ENCODE measurements at places on chromosomes 7 and 10.

DNA sequence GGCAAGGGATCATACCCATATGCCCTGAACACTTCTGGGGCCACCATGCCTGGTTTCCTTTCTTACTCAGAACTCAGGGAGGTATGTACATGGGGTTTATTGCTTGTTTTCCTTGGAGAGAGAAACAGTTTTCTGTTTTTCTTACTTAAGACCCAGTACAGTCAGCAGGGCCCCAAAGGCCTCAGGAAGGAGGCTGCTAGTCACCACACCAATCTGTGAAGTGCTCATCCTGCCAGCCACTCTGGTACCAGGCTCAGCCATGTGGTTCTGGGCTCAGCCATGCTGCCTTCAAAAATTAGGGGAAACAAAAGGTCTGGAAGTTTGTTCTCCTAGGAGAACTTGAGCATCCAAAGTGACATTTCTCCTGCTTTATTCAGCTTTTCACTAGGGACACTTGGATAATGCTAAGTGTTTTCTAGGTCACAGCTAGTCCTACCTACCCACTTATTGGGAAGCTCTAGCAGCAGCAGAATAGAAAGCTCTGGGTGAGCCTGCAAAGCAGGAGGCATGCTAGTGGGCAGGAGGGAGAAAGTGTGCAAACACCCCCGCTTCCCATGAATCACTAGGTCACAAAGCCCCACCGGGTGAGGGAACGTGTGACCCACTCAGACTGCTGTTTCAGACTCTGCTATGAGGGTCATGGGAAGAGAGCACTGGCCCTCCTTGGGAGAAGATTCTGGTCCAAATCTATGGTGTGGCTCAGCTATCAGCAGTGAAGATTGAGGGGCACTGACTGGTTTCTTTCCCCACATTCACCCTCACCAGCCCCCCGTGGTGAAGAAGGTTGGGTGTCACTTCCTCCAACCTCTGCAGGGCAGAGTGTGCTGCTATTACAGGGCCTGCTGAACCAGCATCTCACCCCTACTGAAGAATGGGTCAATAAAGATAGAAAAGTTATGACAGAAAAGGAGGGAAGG, 23.9 kb downstream of the NUDCD3 start:
- no peak for DNase-seq

- DNase-seq = no peak
Measured at GRCh38 chr7:33590916-33591315, 314.4 kb upstream of the BMPER start.

DNA sequence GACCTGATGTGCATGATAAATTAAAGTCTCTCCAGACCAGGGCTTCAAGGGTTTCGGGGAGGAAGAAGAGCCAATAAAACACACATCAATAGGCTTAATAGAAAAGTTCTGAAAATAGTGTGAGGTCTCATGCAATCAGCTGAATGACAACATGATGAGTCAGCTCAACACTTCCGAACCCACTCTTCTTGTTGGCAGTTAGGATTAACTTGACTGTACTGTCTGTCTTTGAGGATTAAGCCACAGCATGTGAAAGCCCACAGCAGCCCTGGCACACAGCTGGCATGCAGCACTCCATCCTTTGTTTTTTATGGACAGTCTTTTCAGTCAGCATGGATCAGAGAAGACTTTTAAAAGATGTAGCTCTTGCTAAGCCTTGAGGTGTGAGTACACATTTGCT, 526.9 kb upstream of the VSTM2A start:
- no peak for DNase-seq

DNA sequence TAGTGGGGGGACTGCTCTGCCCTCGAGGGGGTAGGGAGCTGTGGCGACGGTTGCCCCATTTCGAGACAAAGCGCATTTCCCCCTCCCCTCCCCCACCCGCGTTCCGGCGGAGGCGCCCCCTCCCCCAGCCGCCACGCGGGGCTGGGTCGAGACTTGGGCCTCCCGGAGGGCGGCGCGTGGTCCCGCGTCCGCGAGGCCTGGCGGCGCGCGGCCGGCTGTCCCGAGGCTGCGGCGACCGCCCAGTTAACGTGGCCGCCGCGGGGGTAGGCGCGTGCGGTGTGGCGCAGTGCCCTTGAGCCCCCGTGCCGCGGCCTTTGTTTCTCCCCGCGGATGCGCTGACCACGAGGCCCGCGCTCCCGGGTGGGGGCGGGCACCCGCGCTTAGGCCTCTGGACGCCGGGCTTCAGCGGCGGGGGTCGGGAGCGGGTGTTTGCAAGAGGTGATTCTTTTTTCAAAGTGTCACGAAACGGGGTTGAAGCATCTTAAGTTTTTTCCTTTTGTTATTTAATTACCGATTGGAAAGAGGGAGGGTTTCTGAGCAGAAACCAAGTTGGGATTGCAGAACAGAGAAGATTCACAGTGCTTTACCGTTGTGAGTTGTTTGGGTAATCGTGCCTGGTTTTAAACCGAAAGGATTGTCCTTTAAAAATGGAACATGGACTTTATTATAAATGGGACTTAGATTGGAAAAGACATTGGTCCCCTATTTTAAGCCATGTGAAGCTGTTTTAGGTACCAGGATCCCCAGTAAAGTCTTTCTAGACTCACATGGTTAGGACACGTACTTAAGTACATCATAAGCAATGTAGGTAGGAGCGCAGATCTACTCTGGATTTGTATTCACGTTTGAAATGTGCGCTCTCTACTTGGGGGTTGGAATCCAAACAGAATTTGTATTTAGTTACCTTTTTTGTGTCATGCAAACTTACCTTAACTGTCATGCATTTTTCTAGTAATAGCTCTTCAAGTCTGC, 760 bp downstream of the CBX3 start:
- no peak for DNase-seq

DNA sequence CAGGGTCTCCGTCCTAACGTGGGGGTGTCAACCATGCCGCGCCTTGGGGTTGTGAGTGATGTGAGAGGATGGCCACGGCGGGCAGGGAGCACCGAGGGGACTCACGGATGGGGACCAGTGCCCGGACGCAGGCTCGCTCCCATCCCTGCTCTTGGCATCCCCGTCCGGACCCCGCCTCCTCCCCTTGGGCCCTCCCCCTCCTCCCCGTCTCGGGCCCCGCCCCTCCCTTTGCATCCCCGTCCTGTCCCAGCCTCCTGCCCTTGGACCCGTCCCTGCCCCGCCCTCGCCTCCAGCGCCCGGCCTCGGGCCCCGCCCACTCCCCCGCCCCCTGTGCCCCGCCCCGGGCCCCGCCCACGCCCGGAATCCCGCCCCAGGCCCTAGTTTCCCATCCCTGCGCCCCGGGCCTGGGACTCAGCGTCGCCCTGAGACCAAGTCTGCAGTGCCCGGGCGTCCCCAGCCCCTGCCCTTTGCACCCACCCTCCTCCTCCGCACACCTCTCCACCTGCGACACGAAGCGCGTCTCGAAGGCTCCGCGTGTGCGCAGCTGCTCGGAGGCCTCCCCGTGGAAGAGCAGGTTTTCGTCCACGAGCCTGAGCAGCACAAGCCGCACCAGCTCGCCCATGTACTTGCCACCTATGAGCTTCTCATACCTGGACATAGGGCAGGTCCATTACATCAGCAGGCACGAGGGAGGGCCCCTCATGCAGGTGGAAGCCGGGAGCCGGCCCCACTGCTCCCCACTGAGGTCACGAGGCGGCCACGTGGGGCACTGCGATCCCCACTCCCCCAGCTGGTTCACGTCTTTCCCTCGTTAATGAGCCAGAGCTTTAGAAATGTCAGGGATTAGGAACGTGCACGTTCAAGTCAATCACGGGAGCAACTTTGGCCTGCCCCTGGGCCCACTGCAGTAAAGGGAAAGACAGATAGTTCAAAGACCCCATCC, 5.1 kb upstream of the MYL7 start:
- DNase-seq = no peak

DNA sequence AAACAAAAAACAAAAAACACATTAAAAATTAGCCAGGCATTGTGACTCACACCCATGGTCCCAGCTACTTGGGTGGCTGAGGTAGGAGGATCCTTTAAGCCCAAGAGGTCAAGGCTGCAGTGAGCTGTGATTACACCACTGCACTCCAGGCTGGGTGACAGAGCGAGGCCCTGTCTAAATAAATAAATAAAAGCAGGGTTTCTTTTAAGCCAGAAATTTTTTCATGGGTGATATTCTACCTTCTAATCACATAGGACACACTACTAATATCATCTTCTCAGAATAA, 14.2 kb upstream of the SVIL start:
- peak; percentile 60 for DNase-seq

- DNase-seq = no peak
Measured at GRCh38 chr7:77980087-77980713, 181.6 kb downstream of the PHTF2 start.

DNA sequence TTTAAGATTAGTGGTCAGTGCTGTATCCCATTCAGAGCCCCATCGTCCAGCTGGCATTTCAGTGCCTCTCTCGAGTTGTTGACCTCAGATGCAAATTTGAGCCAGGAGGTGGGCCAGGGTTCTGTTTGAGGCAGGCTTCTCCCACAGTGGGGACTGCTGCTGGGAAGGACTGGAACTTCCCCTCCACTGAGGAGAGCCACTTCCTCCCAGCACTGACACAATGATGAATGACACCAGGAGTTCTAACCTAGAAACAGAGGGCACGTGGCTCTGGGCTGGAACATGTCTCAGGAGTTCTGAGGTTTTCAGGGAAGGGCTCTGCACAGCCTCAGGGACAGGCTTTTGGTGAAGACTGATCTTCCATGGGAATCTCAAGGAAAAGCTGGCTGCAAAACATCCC, 18.3 kb upstream of the BTBD16 start:
- no peak for DNase-seq

- DNase-seq = peak; percentile 51
Measured at GRCh38 chr7:23712368-23713284, 2.6 kb downstream of the STK31 start.
